ENCODE measurements at places on chromosomes 1 and 21.
A peak's percentile ranks its signal among the peaks of the same experiment; 100 is the strongest.

- no peak for DNase-seq
These were observed 253.2 kb downstream of the CRB1 start for GRCh38 chr1:197521118-197521739.

- no peak for DNase-seq
These were observed 107.7 kb downstream of the BACH1 start for GRCh38 chr21:29406385-29406784.

DNA sequence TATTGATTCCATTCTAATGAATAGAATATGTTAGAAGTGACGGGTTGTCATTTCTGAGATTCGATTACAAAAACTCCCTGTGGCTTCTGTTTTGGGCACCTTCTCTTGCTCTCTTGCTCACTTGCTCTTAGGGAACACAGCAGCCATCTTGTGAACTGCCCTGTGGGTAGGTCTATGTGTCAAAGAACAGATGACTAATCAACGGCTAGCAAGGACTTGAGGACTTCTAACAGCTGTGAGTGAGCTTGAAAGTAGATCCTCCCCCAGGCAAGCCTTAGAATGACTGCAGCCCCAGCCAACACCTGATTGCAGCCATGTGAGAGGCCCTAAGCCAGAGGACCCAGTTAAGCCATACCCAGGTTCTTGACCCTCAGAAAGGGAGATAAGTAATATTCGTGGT, 49.3 kb downstream of the AZIN2 start:
- no peak for DNase-seq

DNA sequence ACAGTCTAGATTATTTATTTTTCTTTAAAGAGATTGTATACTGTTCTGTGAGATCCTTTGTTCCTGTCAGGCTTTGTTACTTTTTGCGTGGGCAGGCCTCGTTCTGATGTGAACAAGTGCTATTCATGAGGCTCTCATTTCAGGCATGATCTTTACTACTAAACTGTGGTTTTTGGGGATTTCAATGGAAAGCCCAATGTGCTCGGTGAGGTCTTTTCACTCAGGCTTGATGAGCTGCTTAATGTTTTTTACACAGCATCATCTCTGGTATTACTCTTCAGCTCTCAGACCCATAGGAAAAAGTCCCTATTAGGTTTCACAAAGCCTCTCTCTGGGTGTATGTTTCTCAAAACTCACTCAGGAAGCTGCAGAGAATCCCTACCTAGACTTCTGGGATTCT, 419.4 kb downstream of the GPATCH2 start:
- no peak for DNase-seq

GRCh38 chr1:167770127-167770526, 48.3 kb downstream of the MPZL1 start:
- DNase-seq: no peak

DNA sequence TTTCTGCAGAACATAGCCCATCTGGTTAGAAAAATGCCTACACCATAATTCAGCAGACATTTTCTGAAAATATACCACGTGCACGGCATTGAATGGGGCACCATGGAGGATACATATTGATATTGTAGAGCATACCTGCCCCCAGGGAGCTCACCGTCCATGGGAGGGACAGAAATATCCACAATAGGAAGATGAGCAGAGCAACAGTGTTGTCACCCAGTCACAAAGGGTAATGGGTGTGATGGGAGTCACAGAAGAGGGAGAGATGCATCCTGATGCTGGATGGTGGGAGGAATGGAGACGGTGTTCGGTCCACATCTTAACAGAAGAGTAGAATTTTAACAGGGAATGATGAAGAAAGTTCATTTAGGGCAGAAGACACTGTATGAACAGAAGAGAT, 51.4 kb downstream of the ATP1A1 start:
- no peak for DNase-seq

GRCh38 chr1:117679868-117680267, 74.0 kb downstream of the TENT5C start:
- no peak for DNase-seq

- no peak for DNase-seq
These were observed 66.3 kb downstream of the CACHD1 start for GRCh38 chr1:64535938-64536835.

DNA sequence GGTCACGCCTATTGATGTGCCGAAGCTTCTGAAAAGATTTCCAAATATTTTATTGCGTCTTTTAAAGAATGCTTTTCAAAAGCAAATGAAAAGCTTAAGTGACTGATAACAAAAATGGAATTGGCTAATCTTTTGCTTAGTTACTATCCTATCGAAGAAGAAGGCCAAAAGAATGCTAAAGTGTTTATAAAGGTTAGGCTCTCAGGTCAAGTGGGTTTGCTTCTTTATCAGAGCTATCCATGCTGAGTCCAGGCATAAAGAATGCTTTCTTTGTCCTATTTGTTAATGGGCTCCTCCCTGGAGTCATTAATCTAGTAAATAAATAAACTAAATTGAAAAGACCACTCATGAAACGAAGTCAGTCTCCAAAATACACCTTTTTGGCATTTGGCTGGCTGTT, 133.4 kb upstream of the LYPLAL1 start:
- DNase-seq: no peak

DNA sequence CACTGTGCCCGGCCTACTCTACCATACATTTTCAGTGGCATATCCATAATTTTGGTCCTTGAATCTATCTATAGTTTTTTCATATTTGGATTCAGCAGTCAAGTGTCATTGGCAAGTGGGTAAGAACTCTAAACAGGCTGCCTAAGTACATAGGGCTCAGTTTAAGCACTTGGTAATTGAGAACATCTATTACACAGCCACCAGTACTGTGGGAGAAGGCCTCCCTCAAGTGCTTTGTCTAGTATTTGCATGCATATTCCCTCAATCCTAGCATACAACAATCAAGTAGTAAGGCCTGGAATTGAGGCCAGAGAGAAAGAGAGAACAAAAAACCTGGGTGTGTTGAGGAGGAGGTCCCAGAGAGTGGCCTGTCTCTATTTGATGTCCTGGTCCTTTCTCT, 325.2 kb downstream of the USP25 start:
- no peak for DNase-seq

GRCh38 chr21:39660191-39660980, 47.6 kb downstream of the B3GALT5 start:
- DNase-seq: no peak

GRCh38 chr1:229091721-229092136, 179.2 kb upstream of the RAB4A start:
- DNase-seq: no peak

DNA sequence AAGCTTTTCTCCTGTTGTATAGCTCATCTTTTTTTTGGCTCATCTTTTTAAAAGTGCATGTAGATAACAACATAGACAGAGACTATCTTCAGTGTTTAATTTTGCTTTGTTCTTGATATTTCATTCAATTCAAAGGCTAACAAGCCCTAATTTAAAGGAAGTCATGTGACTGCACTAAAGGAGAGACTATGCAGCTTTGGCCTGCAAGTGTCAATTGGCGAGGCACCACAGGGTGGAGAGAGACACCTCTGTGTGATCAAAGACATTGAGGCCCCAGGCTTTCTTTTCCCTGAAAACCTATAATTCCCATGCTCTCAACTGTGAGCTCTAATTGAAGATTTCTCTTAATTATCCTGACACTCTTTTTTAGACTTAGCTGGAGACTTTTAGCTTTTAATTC, 53.6 kb downstream of the CHODL start:
- no peak for DNase-seq

GRCh38 chr1:153985341-153985912, 712 bp downstream of the RAB13 start:
- DNase-seq: peak; percentile 74

GRCh38 chr1:87956072-87956471, 627.4 kb downstream of the LMO4 start:
- DNase-seq: no peak

GRCh38 chr1:245091818-245092637, 62.8 kb upstream of the KIF26B start:
- DNase-seq: no peak

GRCh38 chr1:160460683-160461287, 60.4 kb downstream of the VANGL2 start:
- DNase-seq: no peak

DNA sequence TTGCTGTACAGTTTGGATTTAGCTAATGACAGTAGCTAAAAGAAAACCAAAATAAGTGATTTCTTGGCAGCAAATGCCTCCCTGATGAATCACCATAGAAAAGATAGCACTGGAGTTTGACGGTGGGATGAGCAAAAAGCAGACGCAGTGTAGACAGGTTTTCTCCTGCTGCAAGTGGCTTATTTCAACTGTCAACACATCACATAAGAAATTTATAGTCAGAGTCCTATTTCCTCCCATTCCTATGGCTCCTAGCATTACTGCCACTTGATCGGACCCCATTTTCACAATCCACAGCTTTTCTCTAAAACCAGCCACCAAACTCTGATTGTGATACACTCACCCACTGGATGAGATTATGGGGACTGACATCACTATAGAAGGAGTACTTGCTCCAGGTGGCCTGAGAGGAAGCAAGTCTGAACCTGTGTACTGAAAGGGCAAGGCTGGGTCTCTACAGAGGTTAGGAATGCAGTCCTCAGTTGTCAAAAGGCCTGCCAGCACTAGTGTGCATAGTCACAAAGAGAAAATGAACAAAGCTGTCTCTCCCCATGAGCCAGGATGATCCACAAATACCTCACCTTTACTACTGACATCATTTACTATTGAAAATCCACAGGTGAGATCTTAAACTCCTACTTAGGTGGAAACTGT, 359.8 kb downstream of the LTN1 start:
- no peak for DNase-seq

DNA sequence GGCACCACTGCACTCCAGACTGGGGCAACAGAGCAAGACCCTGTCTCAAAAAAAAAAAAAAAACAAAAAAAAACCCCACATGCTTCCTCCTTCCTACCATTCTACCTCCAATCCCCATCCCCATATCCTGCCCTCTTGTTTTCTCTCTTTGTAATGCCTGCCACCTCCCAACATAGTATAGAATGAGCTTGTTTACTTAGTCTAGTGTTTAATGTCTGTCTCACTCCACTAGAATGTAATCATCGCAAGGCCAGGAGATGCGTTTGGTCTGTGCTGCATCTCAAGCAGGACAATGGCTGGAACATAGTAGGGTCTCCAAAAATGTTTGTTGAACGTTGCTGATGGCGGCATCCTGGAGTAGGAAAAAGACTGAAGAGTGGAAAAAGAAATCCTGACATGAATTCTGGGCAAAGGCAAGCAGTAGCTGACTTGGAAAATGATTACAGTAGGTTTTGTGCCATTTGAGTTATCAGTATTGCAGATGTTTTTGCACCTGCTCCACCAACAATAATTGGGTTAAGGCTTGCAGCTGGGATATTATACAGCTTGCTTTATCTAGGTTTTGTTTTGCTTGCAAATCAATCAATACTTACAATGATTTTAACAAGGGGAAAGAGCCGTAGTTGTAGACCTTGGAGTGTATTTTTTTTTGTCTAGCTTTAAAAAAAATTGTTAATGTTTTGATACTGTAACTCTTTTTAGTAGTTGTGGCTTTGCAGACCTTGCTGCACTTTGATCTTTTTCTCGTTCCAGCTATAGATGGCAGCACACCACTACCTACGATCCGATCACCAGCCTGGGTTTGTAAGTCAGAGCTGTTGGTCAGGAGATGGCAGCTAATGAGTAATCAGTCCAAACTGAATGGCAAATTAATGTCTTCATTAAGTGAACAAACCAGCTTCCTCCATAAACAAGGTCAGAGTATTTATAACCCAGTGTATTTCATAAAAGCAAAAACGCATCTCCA, 62.4 kb downstream of the BACH1 start:
- no peak for DNase-seq

DNA sequence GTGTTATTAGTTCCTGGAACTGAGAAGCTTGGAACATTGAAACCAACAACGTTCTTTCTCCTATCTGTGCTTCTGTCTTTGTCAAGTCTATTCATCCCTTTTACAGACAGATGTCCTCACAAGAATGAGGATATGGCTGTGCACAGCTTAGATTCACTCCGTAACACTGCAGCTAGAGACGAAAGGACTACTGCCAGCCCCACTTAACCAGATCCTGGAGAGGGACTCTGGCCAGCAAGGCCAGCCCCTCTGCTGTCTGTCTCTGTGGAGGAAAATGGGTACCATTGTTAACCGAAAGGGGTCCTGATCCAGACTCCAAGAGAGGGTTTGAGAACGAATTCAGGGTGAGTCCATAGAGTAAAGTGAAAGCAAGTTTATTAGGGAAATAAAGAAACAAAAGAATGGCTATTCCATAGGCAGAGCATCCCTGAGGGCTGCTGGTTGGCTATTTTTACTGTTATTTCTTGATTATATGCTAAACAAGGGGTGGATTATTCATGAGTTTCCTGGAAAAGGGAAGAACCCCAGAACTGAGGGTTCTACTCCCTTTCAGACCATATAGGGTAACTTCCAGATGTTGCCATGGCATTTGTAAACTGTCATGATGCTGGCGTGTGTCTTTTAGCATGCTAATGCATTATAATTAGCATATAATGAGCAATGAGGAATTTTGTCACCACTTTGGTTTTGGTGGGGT, 17.4 kb upstream of the USP24 start:
- no peak for DNase-seq

DNA sequence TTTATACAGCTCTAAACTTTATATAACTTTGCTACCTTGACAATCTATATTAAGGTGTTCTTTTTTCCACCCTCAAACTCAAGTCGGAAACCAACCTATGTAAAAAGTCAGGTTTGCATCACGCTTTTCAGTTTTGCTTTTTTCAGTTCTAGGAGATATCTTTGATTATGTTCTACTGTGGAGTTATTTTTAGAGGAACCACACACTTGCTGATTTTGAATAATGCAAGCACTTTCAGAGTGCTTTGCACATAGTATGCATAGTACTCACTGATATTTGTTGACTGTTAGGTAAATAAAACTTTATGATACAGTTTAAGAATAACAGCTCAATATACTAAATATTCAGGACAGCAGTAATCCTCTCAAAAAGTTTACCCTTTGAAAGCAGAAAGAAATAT, 564.2 kb upstream of the ZRANB2 start:
- no peak for DNase-seq

GRCh38 chr21:14673649-14674048, 127.5 kb upstream of the SAMSN1 start:
- no peak for DNase-seq

DNA sequence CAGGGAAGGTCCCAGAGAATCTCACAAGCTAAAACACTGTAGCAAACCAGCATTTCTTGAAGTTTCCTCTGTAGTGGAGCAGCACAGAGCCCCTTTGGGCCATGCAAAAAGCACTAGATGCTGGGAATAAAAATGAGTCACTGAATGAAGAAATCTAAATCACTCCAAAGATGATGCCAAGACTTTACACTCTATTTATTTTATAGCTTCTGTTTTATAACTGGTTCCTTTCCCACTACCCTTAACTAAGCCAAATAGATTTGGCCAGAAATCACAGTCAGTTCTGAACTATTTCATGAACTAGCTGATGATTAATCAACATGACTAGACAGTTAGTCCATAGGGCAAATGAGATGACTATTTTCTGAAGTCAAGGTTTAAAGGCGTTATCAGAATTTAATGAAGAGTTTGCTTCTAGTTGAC, 89.5 kb downstream of the SCMH1 start:
- DNase-seq: no peak

- DNase-seq: no peak
These were observed 310.3 kb downstream of the NFIA start for GRCh38 chr1:61392409-61393242.

DNA sequence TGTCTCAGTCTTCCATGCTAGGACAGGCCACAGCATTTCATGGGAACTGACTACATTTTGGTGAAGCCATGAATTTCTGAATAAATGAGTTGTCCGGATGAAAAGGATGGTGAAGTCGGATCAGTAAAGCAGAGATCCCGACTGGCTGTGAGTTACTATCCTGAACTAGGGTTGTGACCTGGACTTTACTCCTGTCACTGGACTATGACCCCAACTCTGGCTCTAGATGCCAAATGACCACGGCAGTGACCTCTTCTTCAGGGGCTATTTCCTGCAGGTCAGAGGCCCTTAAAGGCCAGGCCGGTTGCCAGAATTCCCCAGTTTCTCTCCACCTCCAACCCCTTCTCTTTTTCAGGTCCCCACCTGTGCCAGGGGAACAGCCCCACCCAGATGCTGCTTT, 1.7 kb upstream of the NECTIN4 start:
- no peak for DNase-seq
